ENCODE measurements at places on chromosomes 7 and 10.

DNA sequence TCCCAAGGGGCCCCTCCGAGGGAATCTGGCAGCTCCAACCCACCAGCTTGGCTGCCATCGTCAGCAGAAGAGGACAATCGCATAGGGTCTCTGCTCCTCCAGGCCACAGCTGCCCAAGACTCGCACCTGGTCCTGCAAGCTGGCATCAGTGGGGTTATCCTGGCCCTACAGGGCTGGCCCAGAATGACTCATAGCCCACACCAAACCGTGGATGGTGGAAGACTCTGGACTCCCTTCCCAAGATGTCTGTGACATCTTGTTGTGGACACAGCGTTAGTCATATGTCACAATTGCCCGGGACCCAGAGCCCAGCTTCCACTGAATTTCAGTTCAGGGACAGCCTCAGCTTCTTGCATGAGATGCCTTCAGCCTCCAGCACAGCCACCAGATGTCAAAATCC is 91.5 kb upstream of the CUX1 start:
- DNase-seq: no peak

GRCh38 chr7:146479040-146479439 is 362.4 kb downstream of the CNTNAP2 start:
- DNase-seq: no peak

GRCh38 chr10:82969405-82969804 is 1094.4 kb downstream of the NRG3 start:
- DNase-seq: no peak

DNA sequence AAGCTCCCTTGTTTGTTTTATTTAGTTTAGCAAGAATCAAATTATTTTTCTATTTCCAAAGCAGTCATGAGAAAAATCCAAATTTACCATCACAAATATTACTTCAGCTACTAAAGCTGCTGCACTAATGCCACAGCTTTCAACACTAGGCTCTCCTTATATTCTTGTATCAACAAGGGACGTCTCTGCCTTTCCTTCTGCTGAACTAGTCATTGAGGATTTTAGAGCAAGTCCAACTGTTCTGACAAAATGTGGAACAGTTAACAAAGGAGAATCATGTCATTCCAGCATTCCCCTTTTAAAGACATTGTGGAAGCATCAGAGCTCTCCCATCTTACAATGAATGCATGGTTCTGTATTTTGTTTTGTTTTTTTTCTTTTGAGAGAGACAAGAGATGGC is 28.6 kb downstream of the FAM13C start:
- DNase-seq: no peak

- DNase-seq: no peak
Observed at GRCh38 chr10:60182691-60183090, 207.0 kb downstream of the ANK3 start.
